ENCODE measurements at places on chromosomes 11 and 22.
A peak's percentile ranks its signal among the peaks of the same experiment; 100 is the strongest.

DNA sequence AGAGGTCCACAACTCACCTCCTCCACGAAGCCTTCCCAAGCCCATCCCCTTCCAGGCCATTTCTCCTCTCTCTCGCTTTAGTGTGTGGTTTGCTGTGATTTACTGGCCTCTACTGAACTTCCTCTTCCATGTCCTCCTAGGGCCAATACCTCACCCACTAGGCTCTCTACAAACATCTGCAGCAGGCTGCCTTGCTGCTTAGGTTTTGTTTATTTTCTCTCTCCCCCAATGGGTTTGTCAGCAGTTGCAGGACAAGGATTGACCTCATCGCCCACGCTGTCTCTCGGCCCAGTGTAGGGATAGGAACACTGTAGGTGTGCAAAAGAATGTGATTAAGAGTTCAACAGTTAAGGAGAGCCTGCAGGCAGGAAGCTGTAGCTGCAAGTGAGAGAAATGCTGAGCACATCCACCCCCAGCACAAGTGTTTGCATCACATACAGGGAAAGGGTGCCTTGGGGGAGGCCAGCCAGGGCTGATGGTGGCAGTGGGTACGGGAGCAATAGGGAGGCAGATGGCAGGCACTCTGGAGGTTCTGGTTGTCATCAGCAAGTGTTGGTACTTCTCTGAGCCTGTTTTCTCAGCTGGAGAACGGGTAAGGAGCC, 1.4 kb downstream of the PC start:
- no peak for DNase-seq

- no peak for DNase-seq
Measured at GRCh38 chr11:21069909-21070308, 400.5 kb downstream of the NELL1 start.

GRCh38 chr22:48842583-48842945, 985.1 kb downstream of the BRD1 start:
- DNase-seq = no peak

DNA sequence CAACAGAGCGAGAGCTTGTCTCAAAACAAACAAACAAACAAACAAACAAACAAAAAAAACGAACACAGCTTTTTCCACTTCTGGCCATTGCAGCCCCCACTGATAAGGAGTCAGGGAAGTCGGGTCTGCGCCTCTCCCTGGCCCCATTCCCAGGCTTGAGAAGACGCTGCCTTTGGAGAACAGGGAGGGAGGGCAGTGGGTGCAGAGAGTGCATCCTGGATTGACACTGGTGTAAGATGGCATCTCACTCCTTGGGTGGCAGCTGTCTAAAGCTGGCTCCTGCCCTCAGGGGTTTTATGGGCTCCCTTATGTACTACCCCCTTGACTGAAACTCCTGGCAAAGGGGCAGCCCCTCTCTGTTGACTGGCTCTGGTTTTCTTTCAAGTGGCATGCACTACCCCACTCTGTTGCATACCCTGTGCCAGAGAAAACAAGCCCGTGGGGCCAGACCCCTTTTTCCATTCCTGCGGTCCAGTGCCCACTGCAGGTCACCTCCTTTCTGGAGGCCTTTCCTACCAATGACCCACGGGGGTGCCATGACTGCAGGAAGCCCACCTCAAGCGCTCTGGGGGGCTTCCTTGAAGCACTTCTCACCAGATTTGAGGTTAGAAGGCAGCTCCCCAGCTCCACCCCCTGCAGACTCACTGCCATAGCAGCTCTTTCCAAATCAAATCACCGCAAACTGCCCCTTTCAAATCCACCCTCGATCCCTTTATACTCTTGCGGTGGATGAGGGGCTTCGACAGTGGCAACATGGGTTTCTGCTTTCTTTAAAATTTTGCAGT, 12.7 kb downstream of the DRAP1 start:
- DNase-seq = no peak

- no peak for DNase-seq
Measured at GRCh38 chr11:128690665-128691101, 3.2 kb upstream of the FLI1 start.

DNA sequence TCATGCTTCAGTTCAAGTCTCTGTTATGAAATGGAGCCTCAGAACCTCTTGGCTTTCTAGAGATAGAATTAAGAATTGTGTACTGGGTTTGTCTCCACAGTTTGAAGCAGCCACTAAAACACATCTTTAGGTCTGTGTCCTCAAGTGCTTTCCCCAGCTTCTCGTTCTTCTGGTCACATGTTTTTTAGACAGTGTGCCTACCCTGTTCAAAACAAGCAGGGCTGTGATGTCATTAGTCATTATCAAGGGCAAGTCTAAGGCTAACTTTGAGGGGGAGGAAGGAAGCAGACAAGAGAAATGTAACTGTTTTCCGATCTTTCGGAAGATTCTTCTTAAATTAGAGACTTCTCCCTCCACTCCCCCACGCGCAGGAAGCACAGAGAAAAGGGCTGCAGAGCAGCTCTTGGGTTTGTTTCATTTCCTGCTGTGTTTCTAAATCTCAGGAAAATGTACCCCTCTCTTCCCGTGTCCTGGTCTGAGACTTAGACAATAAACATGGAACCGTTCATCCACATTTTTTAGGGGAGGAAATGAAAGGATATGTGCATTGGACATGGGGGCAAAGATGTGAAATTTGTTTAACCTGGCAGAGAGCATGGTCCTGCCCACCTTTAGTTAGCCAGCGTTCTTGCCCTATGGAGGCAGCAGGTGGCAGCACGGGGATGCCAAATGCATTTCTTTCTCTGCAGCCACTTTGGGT, 3.1 kb downstream of the AKIP1 start:
- DNase-seq = no peak

GRCh38 chr22:39622881-39623367, 52.4 kb downstream of the CACNA1I start:
- DNase-seq = no peak

DNA sequence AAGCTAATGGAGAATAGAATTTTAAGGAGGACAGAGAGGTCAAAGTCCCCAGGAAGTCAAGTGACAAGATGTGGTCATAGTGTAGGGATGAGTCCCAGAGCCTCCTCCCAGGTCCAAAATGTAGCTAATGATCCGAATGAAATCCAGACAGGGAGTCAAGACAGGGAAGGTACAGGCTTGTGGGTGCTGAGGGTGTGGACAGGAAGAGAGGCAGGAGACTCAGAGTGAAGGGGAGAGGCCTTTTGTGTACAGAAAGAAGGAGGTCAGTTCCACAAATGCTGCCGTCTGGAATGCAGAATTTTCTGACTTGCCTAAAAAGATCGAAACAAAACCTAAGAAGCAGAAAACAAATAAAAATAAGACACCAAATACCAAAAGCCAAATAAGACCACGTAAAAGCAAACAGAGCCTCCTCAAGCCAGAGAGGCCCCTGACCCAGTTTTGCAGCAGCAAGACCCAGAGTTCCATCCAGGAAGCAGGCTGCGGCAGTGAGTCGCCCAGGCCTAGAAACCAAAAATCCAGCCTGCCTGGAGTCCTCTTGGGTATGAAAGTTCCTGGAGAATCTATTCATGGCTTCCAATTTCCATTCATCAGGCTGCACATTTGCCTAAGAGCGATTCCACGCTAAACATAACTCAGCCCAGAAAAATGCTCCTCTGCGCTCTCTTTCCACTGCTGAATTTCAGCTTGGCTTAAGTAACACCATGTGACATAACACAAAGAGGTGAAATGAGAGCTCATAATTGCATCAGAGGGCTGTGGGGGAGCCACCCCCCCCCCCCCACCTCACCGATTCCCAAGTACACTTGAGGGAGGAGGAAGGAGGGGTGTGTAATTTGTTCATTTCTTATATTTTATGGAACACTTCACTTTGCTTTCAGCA, 71.2 kb downstream of the KIRREL3 start:
- DNase-seq = no peak

- no peak for DNase-seq
Measured at GRCh38 chr11:115678942-115679341, 174.7 kb upstream of the CADM1 start.

GRCh38 chr22:32327066-32327465, 30.6 kb upstream of the RFPL3 start:
- peak; percentile 35 for DNase-seq

GRCh38 chr22:19706661-19707151, 7.6 kb upstream of the SEPTIN5 start:
- no peak for DNase-seq

GRCh38 chr22:36397131-36398093, 9.6 kb upstream of the MYH9 start:
- DNase-seq = no peak

- no peak for DNase-seq
Measured at GRCh38 chr11:70480711-70481110, 82.4 kb downstream of the CTTN start.

DNA sequence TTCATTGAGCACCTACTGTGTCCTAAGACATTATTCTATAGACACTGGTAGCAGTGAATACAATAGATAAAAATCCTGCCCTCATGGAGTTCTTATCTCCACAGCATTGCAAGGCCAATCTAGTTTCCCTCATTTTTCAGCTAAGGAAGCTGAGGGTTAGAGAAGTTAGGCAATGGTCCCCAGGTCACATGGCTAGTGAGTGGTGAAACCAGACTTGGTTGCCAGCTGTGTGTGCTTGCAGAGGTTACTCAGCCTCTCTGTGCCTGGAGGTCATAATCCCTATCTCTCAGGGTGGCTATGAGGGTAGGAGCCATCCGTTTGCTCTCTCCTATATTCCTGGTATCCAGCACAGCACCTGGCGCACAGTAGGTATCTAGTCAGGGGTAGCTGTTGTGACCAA, 147.7 kb upstream of the SEZ6L start:
- no peak for DNase-seq

DNA sequence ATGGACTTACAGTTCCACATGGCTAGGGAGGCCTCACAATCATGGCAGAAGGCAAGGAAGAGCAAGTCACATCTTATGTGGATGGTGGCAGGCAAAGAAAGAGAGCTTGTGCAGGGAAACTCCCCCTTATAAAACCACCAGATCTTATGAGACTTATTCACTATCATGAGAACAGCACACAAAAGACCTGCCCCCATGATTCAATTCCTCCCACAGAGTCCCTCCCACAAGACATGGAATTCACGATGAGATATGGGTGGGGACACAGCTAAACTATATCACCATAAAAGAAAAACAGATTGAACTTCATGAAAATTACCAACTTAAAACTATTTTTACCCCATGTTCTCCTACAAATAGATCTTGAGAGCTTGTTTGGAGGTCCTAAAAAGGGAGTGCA, 19.6 kb downstream of the ENTHD1 start:
- no peak for DNase-seq

- no peak for DNase-seq
Measured at GRCh38 chr11:123174196-123175183, 20.6 kb downstream of the CLMP start.

DNA sequence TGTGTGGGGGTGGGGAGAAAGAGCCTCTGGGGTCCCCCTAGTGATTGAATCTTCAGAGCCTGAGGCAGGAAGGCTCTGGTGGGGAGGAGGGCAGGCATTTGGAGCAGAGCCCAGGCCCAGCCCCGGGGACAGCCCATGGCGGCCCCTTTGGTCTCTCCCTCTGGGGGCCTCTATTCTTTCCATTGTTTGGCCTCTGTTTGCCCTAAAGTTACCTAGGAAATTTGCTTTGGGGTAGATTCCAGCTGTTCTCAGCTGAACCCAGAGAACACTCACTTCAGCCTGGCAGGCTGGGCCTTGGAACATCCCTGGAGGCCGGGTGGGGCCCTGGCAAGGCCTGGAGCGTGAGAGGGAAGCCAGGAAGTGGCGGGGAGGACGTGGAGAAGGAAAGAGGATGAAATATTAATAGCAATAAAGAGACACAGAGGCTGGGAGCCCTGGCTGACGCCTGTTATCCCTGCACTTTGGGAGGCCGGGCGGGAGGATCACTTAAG, 22.9 kb upstream of the A4GALT start:
- DNase-seq = no peak

GRCh38 chr22:19285831-19286230, 5.7 kb downstream of the CLTCL1 start:
- DNase-seq = no peak

GRCh38 chr11:47186076-47186699, at the start of gene PACSIN3:
PACSIN3 (minus strand) TSS chr11:47186434; CDS start chr11:47182727, 3,707 bp downstream.
- no peak for DNase-seq

DNA sequence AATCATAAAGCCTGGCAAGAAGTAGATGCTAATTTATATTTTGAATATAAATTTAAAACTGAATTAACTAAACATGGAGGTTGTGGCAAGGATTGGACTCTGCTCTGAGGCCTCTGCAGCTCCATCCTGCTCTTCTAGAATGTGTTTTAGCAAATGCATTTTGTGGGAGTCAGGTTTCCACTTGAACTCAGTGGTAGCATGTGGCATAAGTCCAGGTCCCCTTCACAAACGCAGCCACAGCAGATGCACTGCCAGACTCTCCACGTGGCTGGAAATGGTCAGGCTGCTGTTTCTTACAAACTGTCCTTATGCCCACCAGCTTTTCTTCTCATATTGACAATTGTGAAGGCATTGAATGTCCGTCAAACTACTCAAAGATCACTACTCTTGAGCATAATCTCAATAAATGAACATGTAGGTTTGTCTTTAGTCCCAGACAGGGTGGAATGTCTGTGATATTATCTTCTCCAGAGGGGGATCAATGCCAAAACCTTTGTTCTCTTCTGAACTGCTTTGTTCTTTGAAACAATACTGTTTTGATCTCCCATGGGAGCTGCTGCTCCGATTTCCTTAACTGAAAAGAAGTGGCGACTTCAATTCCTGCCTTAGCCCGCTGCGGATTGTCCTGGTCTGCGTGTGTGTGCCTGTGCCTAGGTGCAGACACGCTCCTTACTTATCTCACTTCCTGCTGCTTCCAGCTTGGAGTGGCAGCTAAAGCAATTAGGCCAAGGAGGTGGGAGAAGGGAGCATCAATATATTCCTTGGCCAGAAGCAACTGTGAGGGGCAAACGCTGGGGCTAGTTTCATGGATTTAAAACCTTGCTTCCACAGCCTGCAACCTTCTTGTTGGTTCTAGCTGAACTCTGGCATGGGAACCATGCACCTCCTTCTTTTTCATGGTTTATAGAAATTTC, 24.2 kb downstream of the EIF4G2 start:
- no peak for DNase-seq

- no peak for DNase-seq
Measured at GRCh38 chr22:19716829-19717105, 2.5 kb downstream of the SEPTIN5 start.
